ENCODE measurements at places on chromosomes 6 and 20. TPM values are rescaled to one million over a fixed set of nuclear protein-coding genes. Genes with fewer than 3 reads are reported as not detected.

RRAGD gene
- total RNA-seq: 0.39 TPM

- no peaks in the 10 kb centered on the region for H3K36me3 ChIP-seq
- no peaks in the 10 kb centered on the region for H3K27me3 ChIP-seq
- H3K4me3 ChIP-seq: no peak overlapping the region
Observed at GRCh38 chr6:98486057-98486456, 348.3 kb upstream of the POU3F2 start.

DNA sequence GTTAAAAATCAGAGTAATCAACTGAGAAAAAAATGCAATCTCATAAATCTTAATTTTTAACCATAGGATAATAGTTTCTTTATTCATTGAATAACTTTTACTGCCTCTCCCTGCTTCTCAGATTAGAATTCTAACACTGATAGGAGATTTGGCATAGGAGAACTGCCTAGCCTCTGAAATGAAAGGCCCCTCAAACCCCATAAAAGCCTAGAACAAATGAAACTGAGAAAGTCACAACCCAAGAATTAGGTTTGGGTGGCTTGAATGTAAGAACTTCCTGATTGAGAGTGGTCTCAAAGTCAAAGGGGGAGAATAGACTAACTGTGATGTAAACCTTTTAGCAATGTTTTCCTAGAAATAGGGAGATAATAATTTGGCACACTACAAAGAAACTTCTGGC is 52.2 kb downstream of the SAMD5 start:
- no peaks in the 10 kb centered on the region for H3K4me1 ChIP-seq
- H3K27me3 ChIP-seq: peaks cover 14% of the 10 kb centered on the region
- no peak overlapping the region for H3K4me3 ChIP-seq
- DNase-seq: no peak
- H3K27ac ChIP-seq: no peak overlapping the region
- no peaks in the 10 kb centered on the region for H3K36me3 ChIP-seq

DNA sequence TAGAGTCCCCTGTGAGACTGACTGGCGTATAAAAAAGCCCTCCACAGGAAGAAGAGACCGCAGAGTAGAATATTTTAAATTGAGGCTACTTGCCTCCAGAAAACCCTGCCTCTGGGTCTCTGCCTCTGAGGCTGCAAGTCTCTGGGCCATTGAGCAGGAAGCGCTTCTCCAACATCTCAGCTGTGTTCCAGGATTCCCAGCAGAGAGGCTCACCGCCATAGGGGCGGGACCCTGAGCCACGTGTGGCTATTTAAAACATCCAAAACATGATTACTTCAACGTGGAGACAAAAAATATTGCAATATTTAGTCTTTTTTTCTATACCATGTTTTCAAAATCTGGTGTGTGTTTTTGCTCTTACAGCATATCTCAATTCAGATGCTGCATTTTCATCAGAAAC is 59.4 kb downstream of the GNAS-AS1 start:
- H3K36me3 ChIP-seq: no peaks in the 10 kb centered on the region
- H3K27me3 ChIP-seq: peaks cover 42% of the 10 kb centered on the region
- no peaks in the 10 kb centered on the region for H3K4me1 ChIP-seq
- no peak overlapping the region for H3K27ac ChIP-seq
- H3K4me3 ChIP-seq: no peak overlapping the region

GRCh38 chr20:7313047-7313446 is 545.6 kb downstream of the BMP2 start:
- no peak overlapping the region for H3K4me3 ChIP-seq
- no peaks in the 10 kb centered on the region for H3K4me1 ChIP-seq
- H3K27me3 ChIP-seq: no peaks in the 10 kb centered on the region
- H3K36me3 ChIP-seq: no peaks in the 10 kb centered on the region

DNA sequence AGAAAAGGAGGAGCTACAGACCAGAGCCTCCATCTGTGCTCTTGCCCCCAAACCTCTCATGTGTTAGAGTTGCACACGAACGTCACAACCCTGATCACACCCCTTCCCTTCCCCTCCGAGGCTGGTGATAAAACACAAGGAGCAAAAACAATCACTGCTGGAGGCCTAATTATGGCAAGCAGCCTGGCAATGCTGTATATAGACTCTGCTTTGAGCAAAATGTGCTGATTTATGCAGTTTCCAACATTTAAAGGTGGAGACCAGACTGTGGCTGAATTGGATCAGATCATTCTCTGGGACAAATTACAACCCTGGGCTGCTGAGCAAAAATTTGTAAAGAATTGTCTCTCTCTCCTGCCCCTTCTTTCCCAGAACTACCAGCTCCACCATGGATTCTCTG is 64.6 kb upstream of the SRSF6 start:
- no peaks in the 10 kb centered on the region for H3K36me3 ChIP-seq
- no peak overlapping the region for H3K4me3 ChIP-seq
- DNase-seq: no peak
- H3K4me1 ChIP-seq: no peaks in the 10 kb centered on the region

DNA sequence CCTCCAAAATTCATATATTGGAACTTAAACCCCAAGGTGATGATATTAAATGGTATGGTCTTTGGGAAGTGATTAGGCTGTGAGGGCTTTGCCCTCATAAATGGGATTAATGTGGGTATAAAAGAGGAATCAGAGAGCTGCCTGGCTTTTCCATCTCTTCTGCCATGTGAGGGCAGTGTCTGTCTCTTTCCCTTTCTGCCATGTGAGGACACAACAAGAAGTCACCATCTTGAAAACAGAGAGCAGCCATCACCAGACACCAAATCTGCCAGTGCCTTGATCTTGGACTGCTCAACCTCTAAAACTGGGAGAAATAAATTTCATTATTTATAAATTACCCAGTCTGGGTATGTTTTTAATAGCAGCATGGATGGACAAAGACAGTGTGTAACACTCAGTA is 263.0 kb downstream of the PAX1 start:
- no peak for DNase-seq
- no peak overlapping the region for H3K4me3 ChIP-seq
- H3K36me3 ChIP-seq: no peaks in the 10 kb centered on the region
- H3K27ac ChIP-seq: no peak overlapping the region
- H3K27me3 ChIP-seq: no peaks in the 10 kb centered on the region

DNA sequence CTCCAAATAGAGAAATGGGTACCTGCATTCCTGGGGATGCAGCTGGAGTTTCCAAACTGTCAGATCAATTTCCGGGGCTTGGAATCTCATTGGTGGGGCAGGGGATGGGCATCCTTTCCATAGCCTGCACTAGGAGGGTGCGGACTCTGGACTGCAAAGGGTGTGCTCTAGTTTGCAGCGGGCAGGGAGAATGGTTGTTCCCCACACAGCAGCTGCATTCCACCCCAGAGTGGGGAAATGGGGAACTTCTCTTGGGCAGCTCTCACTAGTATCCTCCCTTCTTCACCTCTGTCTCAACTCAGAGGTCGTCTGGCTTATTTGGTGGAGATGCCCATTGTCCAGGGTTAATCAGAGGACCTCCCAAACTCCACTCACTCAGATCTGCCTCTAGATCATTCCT is 34.5 kb upstream of the CDKN1A start:
- H3K27me3 ChIP-seq: no peaks in the 10 kb centered on the region
- no peak overlapping the region for H3K27ac ChIP-seq
- H3K4me3 ChIP-seq: no peak overlapping the region
- peaks cover 49% of the 10 kb centered on the region for H3K4me1 ChIP-seq

DNA sequence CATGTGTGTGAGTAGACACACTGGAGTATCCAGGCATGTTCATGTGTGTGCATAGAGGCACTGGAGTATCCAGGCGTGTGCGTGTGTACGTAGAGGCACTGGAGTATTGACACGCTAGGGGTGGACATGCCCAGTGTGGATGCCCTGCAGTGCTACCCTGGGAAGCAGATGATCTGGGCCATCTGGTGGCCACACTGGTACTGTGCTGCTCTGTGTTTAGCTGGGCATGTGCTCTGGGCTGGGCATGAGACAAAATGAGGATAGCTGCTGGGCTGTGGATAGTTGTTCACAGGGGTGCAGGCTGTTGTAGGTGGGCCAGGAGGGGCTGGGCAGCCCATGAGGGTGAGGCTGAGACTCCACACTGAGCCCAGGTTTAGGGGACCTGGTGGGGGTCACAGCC is 24.0 kb upstream of the NPBWR2 start:
- peaks cover 24% of the 10 kb centered on the region for H3K27me3 ChIP-seq
- no peak overlapping the region for H3K4me3 ChIP-seq
- peak; percentile 60 for DNase-seq
- H3K27ac ChIP-seq: no peak overlapping the region

PLAGL2 gene
- 26.5 TPM for total RNA-seq

- no peak for DNase-seq
- no peak overlapping the region for H3K27ac ChIP-seq
- no peak overlapping the region for H3K4me3 ChIP-seq
- no peaks in the 10 kb centered on the region for H3K36me3 ChIP-seq
- H3K27me3 ChIP-seq: peaks cover 7% of the 10 kb centered on the region
Observed at GRCh38 chr20:259981-260380, 2.5 kb downstream of the DEFB132 start.

- H3K36me3 ChIP-seq: no peaks in the 10 kb centered on the region
- no peaks in the 10 kb centered on the region for H3K4me1 ChIP-seq
- no peak for DNase-seq
- H3K4me3 ChIP-seq: no peak overlapping the region
- no peaks in the 10 kb centered on the region for H3K27me3 ChIP-seq
- H3K27ac ChIP-seq: no peak overlapping the region
Observed at GRCh38 chr6:135622081-135622480, 124.5 kb upstream of the AHI1 start.

- DNase-seq: no peak
- H3K27me3 ChIP-seq: no peaks in the 10 kb centered on the region
- H3K4me3 ChIP-seq: no peak overlapping the region
- H3K4me1 ChIP-seq: no peaks in the 10 kb centered on the region
Observed at GRCh38 chr6:14597090-14597489, 479.5 kb downstream of the CD83 start.

DNA sequence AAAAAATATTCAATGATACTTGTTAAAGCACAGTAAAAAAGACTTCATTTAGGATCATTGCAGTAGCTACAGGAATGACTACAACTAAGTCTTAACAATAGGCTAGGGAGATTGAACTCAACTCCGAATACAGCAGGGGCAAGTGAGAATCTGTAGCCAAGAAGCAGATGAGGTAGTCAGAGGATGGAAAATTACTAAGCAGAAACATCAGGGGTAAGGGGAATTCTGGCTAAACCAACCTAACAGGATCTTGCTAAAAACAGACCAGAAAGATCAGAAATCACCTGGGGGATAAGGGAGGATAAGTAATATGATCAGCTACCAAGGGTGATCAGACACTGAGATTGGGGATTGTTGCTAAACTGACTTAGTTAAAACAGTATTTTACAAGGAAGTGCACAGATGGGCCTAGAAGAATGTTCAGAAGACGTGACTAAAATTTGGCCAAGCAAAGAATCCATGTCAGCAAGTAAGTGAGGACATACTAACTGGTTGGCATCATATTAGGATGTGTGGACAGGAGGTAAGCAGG is 217.5 kb downstream of the TENT5A start:
- H3K27me3 ChIP-seq: no peaks in the 10 kb centered on the region
- no peak overlapping the region for H3K27ac ChIP-seq
- H3K4me3 ChIP-seq: no peak overlapping the region
- H3K4me1 ChIP-seq: no peaks in the 10 kb centered on the region
- H3K36me3 ChIP-seq: no peaks in the 10 kb centered on the region
- DNase-seq: no peak

- H3K4me3 ChIP-seq: no peak overlapping the region
- no peak for DNase-seq
- no peaks in the 10 kb centered on the region for H3K36me3 ChIP-seq
- no peaks in the 10 kb centered on the region for H3K27me3 ChIP-seq
- H3K27ac ChIP-seq: no peak overlapping the region
Observed at GRCh38 chr6:54613596-54613995, 233.0 kb upstream of the FAM83B start.

GRCh38 chr20:24827603-24828295 is 121.3 kb upstream of the CST7 start:
- peaks cover 2% of the 10 kb centered on the region for H3K27me3 ChIP-seq
- no peak for DNase-seq
- no peaks in the 10 kb centered on the region for H3K4me1 ChIP-seq
- no peak overlapping the region for H3K4me3 ChIP-seq

ADGB gene
- not detected for total RNA-seq

TMEM74B gene
- total RNA-seq: 4.7 TPM

DNA sequence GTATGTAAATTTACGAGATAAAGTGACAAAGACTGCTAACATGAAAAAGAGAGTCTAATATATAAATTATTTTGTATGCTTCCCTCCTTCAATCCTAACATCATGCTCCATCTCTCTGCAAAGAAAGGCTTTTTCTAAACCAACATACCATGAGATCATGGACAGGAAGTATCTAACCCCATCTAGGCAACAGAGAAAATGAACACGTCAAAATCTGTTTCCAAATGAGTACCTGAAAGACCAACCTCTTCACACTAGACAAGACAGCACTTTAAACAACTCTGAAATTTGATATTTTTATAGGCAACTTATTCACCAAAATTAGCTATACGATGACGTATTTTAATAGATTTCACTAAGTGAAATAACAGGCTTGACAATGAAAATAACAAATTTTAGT is 54.6 kb downstream of the MAN1A1 start:
- H3K27ac ChIP-seq: no peak overlapping the region
- peaks cover 23% of the 10 kb centered on the region for H3K4me1 ChIP-seq
- no peak overlapping the region for H3K4me3 ChIP-seq

TM9SF4 gene
- total RNA-seq: 53.5 TPM

SCP2D1 gene
- total RNA-seq: not detected

NHSL1 gene
- 59.5 TPM for total RNA-seq

DNA sequence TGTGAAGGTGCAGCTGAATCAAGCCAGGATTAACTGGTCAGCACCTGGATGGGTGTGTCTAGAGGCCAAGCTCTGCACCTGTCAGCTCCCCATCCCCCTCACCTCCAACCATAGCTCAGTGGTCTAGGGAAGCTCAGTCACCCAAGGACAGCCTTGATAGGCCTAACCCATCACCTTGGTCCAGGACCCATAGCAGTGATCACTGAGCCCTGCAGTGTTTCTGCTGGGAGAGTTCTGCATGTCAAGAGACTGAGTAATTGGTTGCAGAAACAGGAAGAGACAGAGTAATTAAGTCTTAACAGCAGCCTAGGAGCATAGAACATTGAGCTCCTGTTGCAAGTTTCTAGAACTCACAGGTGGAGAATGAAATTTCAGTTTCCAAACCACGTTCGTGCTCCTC is 18.7 kb upstream of the RALGAPB start:
- peaks cover 25% of the 10 kb centered on the region for H3K36me3 ChIP-seq
- H3K4me1 ChIP-seq: peaks cover 9% of the 10 kb centered on the region
- no peaks in the 10 kb centered on the region for H3K27me3 ChIP-seq
- no peak for DNase-seq

SSTR4 gene
- not detected for total RNA-seq

SLC22A23 gene
- total RNA-seq: 14.4 TPM

BTBD3 gene
- 32.2 TPM for total RNA-seq

FOXC1 gene
- total RNA-seq: 0.55 TPM

ECT2L gene
- not detected for total RNA-seq

PAK1IP1 gene
- total RNA-seq: 66.2 TPM

GRCh38 chr6:86128130-86128814 is 485.6 kb upstream of the SYNCRIP start:
- no peak overlapping the region for H3K27ac ChIP-seq
- no peak overlapping the region for H3K4me3 ChIP-seq
- H3K27me3 ChIP-seq: no peaks in the 10 kb centered on the region
